ENCODE measurements at places on chromosomes 7 and 10. TPM values are rescaled to one million over a fixed set of nuclear protein-coding genes. Genes with fewer than 3 reads are reported as not detected.
A peak's percentile ranks its signal among the peaks of the same experiment; 100 is the strongest.

GJC3 gene
- total RNA-seq, result 1.8 TPM

CALHM3 gene
- not detected for total RNA-seq

AKR1D1 gene
- not detected for total RNA-seq

PSD gene
- 0.31 TPM for total RNA-seq

GDF2 gene
- total RNA-seq, result not detected

TFEC gene
- total RNA-seq, result 0.56 TPM

PNLIPRP3 gene
- not detected for total RNA-seq

CCDC3 gene
- 26.1 TPM for total RNA-seq

ARPC1B gene
- total RNA-seq, result 124 TPM

DNA sequence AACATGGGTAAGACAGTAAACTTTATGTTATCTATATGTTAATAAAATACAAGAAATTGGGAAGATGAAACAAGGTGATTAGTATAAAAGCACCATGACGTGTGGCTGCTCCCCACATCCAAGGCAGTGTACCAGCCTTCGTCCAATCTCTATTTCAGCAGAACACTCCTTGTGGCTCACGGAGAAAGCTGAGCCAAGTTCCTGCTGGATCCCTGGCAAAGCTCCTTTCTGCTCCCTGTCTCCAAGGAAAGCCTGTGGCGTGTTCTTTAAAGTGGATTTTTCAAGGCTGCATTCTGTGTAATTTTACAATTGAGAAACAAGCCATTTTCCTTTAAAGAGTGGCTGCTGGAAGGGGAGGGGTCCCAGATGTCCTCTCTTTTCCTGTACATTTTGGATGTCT lies 467.3 kb downstream of the PTPRN2 start:
- peaks cover 14% of the 10 kb centered on the region for H3K36me3 ChIP-seq
- peaks cover 6% of the 10 kb centered on the region for H3K27me3 ChIP-seq
- no peaks in the 10 kb centered on the region for H3K4me1 ChIP-seq
- no peak for DNase-seq
- H3K4me3 ChIP-seq, result no peak overlapping the region
- no peak overlapping the region for H3K27ac ChIP-seq

GRCh38 chr10:120600871-120601649 lies 144.0 kb downstream of the PLPP4 start:
- peaks cover 8% of the 10 kb centered on the region for H3K27me3 ChIP-seq
- peak; percentile 46 for DNase-seq
- peaks cover 7% of the 10 kb centered on the region for H3K36me3 ChIP-seq
- no peaks in the 10 kb centered on the region for H3K4me1 ChIP-seq
- H3K4me3 ChIP-seq, result no peak overlapping the region
- no peak overlapping the region for H3K27ac ChIP-seq

DNA sequence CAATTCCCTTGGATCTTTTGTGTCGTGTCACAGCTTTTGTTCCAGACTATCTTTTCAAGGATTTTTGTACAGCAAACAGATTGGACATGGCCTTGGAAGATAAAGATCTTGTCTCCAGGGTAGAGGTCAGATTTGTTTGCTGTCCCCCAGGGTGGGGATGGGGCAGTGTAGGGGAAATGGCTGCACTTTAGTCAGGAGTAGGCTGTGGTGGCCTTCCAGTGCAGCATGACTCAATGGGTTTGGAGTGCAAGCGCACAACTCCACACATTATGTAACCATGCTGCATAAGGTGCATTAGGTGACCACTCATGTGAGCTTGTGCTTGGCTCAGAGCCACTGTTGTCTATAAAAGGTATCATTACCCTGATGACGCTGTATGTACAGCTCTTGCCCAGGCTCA lies 23.9 kb upstream of the ADAMTS14 start:
- H3K36me3 ChIP-seq, result peaks cover 25% of the 10 kb centered on the region
- H3K4me1 ChIP-seq, result no peaks in the 10 kb centered on the region
- no peak for DNase-seq
- peaks cover 2% of the 10 kb centered on the region for H3K27me3 ChIP-seq
- H3K4me3 ChIP-seq, result no peak overlapping the region

DNA sequence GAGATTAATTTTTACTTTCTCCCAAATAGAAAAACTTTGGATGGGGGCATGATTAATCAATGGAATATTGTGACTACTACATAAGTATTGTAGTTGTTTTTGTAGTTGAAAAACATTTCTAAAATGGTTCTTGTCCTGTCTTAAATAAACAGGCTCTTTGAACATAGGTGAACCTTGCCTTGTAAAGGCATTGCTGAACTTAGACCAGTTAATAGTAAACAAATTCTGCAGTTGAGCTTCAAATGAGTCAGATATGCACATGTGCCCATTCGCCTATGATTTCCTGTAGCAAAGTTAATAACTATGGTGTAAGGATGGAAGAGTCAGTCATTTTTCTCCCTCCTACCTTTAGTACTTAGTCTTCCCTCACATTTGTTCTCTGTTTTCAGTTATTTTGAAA lies 22.6 kb downstream of the CUTC start:
- H3K36me3 ChIP-seq, result peaks cover 9% of the 10 kb centered on the region
- no peak overlapping the region for H3K4me3 ChIP-seq
- no peak for DNase-seq
- no peaks in the 10 kb centered on the region for H3K4me1 ChIP-seq
- H3K27me3 ChIP-seq, result no peaks in the 10 kb centered on the region

DNA sequence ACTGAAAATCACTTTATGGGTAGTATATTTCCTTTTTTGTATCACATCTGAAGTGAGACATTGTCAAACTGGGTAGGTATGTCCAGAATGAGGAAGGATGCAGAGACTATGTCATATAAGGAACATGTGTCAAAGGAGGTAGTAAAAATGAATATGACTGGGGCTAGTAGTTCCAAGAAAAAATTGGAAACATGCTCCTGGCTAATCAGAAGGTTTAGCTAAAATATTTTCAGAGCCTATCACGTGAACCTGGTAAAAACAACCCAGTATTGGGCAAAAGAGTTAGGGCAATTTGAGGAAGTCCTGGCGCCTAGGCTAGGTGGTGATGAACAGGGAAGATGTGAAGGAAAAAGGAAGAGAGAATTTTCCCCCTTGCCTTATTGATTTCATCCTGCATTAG lies 26.4 kb downstream of the ENTPD1 start:
- peaks cover 3% of the 10 kb centered on the region for H3K27me3 ChIP-seq
- peaks cover 42% of the 10 kb centered on the region for H3K4me1 ChIP-seq
- H3K4me3 ChIP-seq, result no peak overlapping the region
- peaks cover 33% of the 10 kb centered on the region for H3K36me3 ChIP-seq

DNA sequence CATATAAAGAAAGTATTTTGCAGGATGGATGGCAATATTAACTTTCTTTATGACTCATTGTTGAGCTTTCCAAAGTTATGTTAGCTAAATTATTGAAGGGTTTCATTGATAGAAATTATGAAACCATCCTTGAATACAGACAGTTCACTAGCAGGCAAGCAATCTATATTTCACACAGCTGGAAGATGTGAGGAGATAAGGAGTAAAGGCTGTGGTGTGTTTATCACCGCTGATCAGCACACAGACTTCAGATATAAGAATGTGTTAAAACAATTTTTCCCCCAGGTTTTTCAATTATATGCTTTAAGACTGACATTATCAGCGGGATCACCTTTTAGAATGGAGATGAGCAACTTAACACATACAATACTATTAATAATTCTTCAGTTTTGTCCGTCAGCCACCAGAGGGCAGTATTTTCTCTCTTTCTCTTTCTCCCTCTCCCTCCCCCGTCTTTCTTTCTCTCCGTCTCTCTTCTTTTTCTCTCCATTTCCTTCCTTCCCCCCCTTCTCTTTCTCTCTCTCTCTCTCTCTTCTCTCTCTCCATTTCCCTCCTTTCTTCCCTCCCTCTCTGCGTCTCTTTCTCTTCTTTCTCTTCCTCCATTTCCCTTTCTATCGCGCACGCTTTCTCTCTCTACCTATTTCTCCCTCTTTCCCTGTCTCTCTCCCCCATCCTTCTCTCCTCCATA lies 62.9 kb upstream of the FAM171A1 start:
- H3K4me1 ChIP-seq, result peaks cover 6% of the 10 kb centered on the region
- no peak overlapping the region for H3K27ac ChIP-seq
- peak; percentile 34 for DNase-seq
- peak overlapping the region; percentile 49 for H3K4me3 ChIP-seq

DNA sequence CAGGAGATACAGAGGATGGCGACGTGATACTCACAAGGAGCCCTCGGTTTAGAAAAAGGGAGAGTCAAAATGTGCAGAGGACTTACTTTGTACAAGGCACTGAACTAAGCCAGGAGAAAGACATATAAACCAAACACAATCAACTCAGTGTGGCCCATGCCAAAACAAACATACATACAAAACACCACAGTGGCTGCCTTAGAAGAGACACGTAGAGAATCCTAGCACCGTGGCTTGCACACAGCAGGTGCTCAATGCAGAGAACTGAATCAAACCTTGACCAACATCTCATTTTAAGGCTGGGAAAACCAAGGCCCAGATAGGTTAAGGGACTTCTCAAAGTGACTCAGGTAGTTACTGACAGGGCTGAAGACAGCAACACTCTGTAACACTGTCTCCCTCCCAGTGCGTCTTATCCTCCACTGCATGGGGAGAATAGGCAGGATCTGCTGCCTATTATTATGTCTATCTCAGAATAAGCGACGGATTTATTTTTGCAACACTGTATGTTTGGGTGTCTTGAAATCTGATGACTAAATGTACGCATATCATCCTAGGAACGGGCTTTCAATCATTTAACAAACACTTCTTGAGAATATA lies 11.0 kb downstream of the SORBS1 start:
- DNase-seq, result no peak
- peaks cover 36% of the 10 kb centered on the region for H3K4me1 ChIP-seq
- no peak overlapping the region for H3K4me3 ChIP-seq

DNA sequence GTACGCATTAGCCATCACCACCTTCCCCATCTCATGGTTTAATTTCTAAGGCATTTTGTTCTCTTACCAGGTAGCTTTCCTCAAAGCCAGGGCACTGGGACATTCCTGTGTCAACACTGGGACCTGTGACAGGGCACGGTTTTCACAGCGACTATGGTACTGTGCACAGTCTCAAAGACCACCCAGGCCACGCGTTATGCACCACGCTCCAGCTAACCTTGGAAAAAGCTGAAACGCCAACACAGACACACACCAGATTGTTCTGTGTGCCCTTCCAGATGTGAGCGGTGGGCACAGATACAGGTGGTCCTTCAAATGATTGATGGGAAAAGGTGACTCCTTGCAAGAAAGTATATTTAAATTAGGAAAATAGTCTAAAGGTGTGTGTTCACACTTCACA lies 337.3 kb downstream of the WDR37 start:
- no peaks in the 10 kb centered on the region for H3K4me1 ChIP-seq
- H3K27me3 ChIP-seq, result no peaks in the 10 kb centered on the region
- H3K4me3 ChIP-seq, result no peak overlapping the region

DNA sequence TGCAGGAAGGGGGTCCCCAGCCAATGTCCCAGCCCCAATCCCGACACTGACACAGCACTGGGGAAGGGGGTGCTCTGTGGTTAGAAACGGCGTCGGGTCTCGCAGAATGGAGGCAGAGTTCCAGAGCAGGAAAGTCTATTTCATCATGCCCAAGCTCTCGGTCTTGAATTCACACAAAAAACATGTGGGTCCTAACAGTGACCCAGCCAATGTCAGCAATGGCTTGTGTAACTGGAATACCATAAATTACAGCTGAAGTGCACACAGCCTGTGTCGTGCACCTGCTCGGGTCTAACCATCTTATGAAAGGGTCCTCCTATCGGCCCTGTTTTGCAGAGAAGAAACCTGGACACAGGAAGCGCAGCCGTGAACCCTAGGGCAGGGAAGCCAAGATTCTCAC lies 324.1 kb downstream of the ADARB2 start:
- no peak overlapping the region for H3K27ac ChIP-seq
- no peak for DNase-seq
- H3K36me3 ChIP-seq, result peaks cover 7% of the 10 kb centered on the region
- H3K27me3 ChIP-seq, result peaks cover 3% of the 10 kb centered on the region
- H3K4me1 ChIP-seq, result peaks cover 14% of the 10 kb centered on the region

- no peaks in the 10 kb centered on the region for H3K27me3 ChIP-seq
- H3K36me3 ChIP-seq, result no peaks in the 10 kb centered on the region
- no peaks in the 10 kb centered on the region for H3K4me1 ChIP-seq
- H3K27ac ChIP-seq, result no peak overlapping the region
- no peak for DNase-seq
Measured at GRCh38 chr7:137231167-137231566, 112.4 kb downstream of the PTN start.

- H3K27me3 ChIP-seq, result peaks cover 3% of the 10 kb centered on the region
- peaks cover 47% of the 10 kb centered on the region for H3K4me1 ChIP-seq
- peaks cover 18% of the 10 kb centered on the region for H3K36me3 ChIP-seq
- DNase-seq, result no peak
- H3K27ac ChIP-seq, result peak overlapping the region; percentile 80
Measured at GRCh38 chr7:823649-824048, 8.6 kb upstream of the SUN1 start.

DNA sequence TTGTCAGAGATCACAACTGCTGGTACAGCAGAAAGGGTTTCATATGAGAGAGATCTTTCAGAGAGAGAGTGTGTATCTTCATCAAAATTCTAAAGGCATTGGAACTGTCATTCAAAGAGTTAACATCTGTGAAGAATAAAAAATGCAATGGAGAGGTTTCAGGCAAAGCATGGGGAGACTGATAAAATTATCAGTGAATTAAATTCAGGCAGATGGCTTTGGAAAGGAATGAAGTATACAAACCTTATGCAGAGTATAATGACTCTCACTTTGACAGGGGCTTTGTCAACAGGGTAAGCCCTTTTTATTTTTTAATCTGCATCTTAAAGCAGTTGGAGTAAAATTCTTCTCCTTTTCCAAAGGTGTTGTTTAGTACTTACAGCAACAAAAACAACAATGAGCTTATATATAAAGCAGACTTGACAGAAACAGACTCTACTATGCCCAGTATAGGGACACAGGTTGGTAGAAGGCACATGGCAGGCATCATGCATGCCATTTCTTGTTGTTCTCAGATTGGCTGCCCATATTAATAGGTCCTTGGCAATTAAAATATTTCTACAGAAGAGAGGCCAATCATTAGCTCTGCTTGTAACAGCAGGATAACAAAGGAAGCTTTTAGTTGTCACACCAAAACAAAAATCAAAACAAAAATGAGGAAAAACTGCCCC lies 54.9 kb upstream of the NXPH1 start:
- no peak overlapping the region for H3K27ac ChIP-seq
- no peak for DNase-seq
- no peaks in the 10 kb centered on the region for H3K27me3 ChIP-seq

- no peaks in the 10 kb centered on the region for H3K4me1 ChIP-seq
- no peak overlapping the region for H3K27ac ChIP-seq
- H3K27me3 ChIP-seq, result no peaks in the 10 kb centered on the region
- no peak overlapping the region for H3K4me3 ChIP-seq
Measured at GRCh38 chr7:81604075-81604807, 165.6 kb downstream of the HGF start.

DNA sequence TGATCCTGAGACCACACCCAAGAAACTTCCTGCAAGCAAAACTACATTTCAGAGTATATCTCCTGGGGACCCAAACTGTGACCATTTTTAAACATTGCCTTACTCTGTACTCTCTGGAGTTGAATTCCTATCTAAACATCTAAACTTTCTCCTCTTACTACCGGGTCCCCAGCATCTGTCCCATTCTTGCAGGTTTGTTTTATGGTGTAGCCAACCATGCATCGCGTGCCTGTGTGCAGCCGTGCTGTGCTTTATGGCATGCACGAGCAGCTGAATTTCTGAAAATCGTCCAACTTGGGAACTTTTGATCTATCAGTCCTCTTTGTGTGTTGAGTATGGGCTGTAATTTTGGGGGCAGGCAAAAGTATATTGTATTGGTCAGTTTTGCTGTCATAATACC lies 423.8 kb upstream of the DPP6 start:
- no peak for DNase-seq
- no peak overlapping the region for H3K4me3 ChIP-seq
- H3K36me3 ChIP-seq, result peaks cover 5% of the 10 kb centered on the region
- no peaks in the 10 kb centered on the region for H3K4me1 ChIP-seq
- H3K27ac ChIP-seq, result no peak overlapping the region
- no peaks in the 10 kb centered on the region for H3K27me3 ChIP-seq
